ENCODE measurements at places on chromosomes 7 and 10. TPM values are rescaled to one million over a fixed set of nuclear protein-coding genes. Genes with fewer than 3 reads are reported as not detected.

GRCh38 chr7:33804140-33804660, 101.1 kb upstream of the BMPER start:
- no peaks in the 10 kb centered on the region for H3K4me1 ChIP-seq
- H3K36me3 ChIP-seq = no peaks in the 10 kb centered on the region
- DNase-seq = no peak

DNA sequence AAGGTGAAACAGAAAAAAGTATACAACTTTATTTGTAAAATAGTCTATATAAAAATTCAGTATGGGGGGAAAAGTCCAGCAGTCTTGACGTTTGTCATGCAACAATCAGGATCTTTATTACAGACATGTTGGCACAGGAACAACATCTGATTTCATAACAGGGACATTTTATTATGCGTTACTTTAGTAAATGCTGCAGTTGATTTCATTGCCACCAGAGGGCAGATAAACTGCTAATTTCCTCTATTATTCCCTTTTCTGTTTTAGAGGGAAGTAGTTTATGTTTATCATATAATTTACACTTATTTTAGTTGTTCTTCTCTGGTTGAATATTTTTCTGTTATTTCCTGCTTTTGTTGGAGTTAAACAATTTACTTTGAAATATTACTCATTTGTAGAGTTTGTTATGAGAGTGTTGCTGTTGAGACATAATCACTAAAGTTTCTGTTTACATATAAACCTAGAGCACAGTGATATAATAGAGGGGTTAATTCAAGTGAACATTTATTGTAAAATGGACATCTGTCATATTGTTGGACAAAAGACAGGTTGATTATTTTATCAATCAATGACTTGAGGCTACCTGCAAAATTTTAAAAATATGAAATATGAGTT, 3.3 kb downstream of the PLXDC2 start:
- no peak overlapping the region for H3K27ac ChIP-seq
- DNase-seq = no peak
- no peaks in the 10 kb centered on the region for H3K27me3 ChIP-seq

DNA sequence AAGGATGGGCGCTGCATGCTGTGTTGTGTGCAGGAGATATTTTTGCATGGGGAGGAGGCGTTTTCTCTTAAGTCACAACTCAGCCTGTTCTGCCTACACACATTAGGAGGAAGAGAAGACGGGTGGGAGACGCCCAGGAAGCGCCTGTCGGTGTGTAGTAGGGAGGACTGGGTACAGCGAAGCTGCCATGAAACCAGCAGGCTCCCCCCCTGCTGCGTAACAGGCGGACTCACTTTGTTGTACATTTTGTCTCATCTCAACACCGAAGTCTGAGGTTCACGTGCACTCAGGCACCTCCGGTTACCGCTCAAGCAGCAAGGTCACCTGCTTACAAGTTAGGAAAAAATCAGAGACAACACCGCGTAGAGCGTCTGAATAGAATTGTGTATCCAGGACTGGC, 56.3 kb downstream of the CRTAC1 start:
- no peak overlapping the region for H3K27ac ChIP-seq
- H3K4me1 ChIP-seq = no peaks in the 10 kb centered on the region
- H3K27me3 ChIP-seq = peaks cover 97% of the 10 kb centered on the region
- H3K4me3 ChIP-seq = no peak overlapping the region

DNA sequence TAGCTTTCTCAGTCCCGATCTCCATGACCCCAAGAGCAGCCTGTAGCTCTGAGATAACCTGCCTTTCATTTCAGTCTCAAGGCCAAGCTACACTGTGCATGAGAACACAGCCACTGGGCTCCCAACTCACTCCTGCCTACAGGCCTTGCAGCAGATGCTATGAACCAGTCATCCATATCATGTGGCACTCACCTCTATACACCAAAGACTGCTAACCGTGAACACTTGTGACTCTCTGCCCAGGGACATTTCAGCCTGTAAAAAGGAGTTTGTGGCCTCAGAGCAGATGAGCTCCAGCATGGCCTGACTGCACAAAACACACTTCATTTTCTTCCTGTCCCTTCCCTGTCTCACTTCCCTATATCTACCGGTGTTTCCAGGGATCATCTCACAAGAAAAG, 56.9 kb upstream of the NPY start:
- H3K4me3 ChIP-seq = no peak overlapping the region
- no peaks in the 10 kb centered on the region for H3K36me3 ChIP-seq
- no peaks in the 10 kb centered on the region for H3K27me3 ChIP-seq
- no peak for DNase-seq
- H3K4me1 ChIP-seq = no peaks in the 10 kb centered on the region

- no peak overlapping the region for H3K4me3 ChIP-seq
- H3K27me3 ChIP-seq = no peaks in the 10 kb centered on the region
- no peak for DNase-seq
- no peaks in the 10 kb centered on the region for H3K36me3 ChIP-seq
- no peak overlapping the region for H3K27ac ChIP-seq
These were observed 93.5 kb upstream of the LYZL2 start for GRCh38 chr10:30722956-30723620.

Gene TRAPPC14
- total RNA-seq = 23.2 TPM
